ENCODE measurements at places on chromosomes 6 and 20.

- no peak for DNase-seq
These were observed 190.5 kb downstream of the NKAIN2 start for GRCh38 chr6:123994168-123994567.

DNA sequence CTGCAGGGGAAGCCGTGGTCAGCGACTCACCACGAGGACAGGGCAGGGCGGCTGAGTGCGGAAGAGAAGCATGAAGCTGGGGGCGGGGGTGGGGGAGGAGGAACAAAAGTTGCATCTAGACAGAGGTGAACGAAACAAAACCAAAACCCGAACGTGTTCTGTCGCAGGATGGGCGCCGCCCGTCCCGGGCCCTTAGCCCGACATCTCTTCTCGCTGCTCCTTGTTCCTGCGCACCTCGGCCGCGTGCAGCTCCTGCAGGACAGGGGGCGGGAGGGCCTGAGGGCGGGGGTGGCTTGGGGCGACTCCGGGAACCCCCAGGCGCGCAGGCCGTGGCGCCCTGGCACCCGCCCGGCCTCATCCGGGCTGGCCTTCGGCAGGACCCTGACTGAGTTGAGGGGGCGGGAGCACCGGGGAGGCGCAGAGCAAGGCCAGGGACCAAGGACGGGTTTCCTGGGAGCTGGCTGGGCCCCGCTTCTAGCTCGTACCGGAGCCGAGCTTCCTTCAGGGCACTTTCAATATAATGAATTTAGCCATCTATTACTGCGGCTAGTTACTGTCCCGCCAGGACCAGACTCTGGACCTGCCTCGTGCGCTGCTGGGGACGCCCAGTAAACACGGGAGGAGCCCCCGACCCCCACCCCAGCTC is 12.0 kb downstream of the STMN3 start:
- no peak for DNase-seq

DNA sequence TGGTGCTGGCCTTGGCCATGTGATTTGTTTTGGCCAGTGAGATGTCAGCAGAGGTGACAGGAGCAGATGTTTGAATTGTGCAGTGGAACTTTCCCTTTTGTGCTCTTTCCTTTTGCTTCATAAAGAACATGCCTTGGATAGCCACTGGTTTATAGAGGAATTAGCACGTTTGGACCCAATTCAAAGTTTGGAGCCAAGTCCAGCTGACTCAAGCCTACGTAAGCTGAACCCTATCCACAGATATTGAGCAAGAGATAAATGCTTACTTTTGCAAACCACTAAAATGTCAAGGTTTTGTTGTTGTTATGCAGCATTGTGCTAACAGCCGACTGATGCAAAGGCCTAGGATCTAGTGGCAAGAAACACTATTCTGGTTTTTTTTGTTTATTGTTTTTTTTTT is 230.9 kb upstream of the CITED2 start:
- DNase-seq, result no peak

GRCh38 chr6:46255528-46255927 is 84.7 kb upstream of the ENPP5 start:
- no peak for DNase-seq

DNA sequence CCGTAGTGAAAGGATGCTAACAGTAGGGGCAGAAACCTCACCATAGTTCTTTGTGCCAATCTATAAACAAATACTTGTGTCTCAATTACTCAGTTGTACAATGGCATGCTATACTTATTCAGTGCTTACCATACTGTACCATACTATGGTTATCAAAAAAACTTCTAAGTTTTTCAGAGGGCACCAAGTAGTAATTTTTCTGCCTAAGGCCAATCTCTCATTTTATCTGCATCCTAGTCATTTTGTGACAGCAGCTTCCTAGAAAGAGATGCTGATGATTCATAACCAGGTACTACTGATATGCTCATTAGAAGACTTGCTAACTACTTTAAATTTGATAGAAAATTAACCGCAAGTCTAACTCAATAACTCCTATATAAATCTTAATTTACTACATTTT is 42.9 kb downstream of the TMEM244 start:
- DNase-seq, result no peak

DNA sequence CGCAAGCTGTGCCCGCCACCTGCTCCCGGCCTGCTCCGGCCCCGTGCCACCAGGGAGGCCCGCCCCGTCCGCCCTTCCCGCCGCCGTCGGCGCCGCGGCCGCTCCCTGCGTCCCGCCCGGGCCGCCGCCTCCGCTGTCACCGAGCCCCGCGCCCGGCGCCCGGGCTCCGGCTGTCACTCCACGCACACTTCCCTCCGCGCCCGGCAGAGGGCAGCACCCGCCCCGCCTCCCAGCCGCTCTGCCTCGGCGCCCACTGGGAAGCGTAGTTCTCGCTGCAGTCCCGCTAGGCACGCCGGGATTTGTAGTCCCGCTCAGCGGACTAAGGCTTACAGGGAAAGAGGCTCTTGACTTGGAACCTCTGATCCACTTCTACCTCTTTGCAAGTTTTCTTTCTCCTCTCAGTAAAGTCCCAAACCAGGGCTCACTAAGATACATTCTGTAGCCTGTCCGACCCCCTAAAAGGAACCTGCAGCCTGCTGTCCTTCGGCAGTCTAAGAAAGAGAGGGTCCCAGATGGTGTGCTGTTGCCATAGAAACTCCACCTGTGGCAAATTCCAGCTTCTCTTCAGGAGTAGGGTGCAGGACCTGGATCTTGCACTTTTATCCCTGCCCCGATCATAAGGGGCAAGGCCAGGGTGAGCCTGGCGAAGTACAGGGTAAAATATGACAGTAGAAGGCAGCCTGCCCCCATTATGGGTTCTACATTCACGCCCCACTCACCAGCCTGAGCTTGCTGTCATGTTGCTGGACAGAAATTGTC is at the start of gene TFEB:
Gene TFEB, minus strand, starts transcription at position 182 of the 759 bp plus-strand sequence. CDS start 44,395 bp downstream, outside the sequence.
- DNase-seq, result peak; percentile 74

DNA sequence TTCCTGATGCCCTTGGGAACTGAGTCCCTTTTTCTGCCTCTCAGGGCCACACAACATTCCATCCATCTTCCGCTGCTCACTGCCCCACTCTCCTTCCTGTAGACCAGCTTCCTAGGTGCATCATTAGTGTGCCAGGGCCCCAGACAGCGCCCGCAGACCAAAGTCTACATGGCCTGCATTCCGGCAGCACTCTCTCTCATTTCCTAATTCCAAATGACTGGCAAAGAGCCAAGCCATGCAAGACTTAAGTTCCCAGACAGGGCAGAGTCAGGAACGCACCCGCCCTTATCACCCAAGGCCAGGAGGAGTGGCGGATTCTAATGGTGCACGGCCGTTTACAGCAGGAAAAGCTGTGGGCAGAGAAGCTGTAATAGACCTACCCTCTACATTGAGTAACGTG is 159.8 kb upstream of the ARID1B start:
- DNase-seq, result no peak

GRCh38 chr20:49534255-49534712 is 33.7 kb downstream of the PTGIS start:
- peak; percentile 37 for DNase-seq

DNA sequence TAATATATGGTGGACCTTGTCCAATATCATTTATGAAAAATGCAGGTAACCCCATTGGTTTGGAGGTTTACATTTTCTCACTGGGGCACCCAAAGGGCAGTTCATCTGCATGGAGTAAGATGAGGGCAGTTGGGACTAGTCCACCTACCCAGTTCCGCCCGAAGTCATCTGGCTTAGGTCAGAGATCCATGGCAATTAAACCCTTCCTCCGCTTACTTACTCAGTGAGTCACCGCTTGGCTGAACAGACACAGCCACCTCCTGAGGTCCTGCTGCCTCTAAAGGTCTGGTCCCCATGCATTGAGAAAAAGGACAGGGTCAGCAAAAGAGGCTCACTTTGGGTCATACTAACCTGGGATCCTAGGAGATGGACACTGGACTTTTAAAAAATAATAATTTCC is 102.9 kb upstream of the PRL start:
- DNase-seq, result no peak

DNA sequence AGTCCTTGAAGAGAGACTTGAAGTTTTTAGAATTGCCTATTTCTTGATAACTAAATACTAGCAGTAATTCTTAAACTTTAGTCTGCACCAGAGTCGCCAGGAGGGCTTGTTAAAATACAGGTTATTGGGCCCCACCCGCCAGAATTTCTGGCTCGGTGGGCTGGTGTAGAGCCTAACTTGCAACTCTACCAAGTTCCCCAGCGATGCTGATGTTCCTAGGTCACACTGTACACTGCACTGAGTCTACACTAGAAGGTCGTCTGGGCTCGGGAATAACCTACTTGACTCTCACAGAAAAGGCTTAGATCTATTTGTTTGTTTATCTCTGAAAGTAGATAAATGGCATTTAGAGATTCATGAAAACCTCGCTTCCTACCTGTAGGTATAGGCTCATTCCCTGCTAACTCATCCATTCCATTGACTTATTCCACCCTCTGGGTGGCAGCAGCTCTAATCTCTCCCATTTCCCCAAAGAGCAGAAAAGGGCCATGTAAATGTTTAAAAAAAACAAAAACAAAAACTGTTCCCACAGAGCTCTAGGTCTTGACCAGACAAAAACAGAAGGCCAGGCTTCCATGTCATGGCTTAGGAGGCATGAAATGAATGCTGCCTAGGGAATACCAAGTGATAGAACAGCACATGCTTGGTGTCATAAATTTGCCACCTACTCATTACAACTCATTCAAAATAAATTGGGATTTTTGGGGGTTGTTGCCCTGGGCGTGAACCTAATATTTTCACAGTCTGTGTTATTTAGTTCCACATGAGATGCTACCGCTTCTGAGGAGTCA is 292.1 kb downstream of the ADGB start:
- DNase-seq, result no peak

- no peak for DNase-seq
These were observed 73.1 kb downstream of the AGPAT4 start for GRCh38 chr6:161200610-161201370.

DNA sequence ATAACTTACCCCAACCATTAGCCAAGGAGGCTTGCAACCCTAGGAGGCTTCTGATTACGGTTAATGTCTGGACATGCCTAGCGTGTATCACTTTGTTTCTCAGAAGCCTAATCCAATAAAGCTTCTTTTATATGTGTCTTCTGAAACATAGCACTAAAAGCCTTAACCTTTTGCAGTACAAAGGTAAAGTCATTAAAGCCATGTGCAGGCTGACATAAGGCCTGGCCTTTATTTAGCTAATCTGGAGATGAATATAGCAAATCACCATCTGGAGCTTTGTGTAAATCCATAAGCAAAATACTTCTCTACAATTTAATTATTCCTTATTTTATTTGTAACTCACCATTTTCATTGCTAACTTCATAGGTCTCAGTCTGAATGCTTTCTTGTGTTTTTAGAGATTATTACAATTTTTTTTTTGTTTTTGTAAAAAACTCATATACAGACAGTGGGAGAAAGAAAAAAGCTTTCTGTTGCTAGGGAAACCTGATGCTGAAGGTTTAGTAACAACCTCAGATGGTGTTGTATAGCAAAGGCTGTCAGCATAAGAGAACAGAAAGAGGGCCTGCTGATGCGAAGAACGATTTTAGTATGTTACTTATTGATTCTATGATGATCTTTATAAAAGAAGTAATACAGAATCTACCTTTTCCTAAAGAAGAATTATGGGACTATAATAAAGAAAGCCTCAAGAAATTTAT is at the start of gene EYS:
Gene EYS, minus strand, starts transcription at position 101 of the 701 bp plus-strand sequence. CDS start 211,816 bp downstream, outside the sequence.
- peak; percentile 3 for DNase-seq

DNA sequence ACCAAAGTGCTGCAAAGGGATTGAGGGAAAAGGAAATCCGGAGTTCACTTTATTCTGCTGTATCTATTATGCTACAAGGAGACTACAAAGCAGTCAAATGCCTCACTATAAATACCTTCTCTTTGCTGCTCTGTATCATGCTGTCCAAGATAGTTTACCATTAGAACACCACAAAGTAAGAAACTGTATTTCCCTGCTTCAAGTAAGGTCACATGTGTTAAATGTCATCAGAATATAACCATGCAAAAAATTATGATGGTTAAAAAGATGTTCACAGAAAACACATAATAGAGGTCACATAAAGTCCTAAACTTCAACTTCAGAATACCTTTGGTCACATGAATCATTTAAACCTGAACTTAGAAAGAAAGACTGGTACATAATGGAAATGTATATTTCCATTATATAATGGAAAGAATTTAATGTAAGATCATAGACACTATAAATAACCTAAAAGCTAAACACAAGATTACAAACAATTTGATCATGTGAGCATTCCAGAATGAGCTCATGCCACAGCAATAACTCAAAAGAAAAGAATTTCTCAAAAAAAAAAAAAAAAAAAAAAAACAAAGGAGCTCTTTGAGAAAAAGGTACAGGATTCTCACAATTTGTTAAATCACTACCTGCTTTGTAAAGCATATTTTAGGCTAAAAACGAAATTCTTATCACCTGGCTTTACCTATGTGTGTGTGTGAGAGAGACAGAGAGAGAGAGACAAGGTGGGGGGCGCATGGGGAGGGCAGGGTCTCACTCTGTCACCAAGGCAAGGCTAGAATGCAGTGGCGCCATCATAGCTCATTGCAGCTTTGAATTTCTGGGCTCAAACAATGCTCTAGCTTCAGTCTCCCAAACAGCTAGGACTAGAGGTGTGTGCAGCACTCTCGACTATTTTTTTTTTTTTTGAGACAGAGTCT is 58.7 kb downstream of the KIF13A start:
- DNase-seq, result no peak

DNA sequence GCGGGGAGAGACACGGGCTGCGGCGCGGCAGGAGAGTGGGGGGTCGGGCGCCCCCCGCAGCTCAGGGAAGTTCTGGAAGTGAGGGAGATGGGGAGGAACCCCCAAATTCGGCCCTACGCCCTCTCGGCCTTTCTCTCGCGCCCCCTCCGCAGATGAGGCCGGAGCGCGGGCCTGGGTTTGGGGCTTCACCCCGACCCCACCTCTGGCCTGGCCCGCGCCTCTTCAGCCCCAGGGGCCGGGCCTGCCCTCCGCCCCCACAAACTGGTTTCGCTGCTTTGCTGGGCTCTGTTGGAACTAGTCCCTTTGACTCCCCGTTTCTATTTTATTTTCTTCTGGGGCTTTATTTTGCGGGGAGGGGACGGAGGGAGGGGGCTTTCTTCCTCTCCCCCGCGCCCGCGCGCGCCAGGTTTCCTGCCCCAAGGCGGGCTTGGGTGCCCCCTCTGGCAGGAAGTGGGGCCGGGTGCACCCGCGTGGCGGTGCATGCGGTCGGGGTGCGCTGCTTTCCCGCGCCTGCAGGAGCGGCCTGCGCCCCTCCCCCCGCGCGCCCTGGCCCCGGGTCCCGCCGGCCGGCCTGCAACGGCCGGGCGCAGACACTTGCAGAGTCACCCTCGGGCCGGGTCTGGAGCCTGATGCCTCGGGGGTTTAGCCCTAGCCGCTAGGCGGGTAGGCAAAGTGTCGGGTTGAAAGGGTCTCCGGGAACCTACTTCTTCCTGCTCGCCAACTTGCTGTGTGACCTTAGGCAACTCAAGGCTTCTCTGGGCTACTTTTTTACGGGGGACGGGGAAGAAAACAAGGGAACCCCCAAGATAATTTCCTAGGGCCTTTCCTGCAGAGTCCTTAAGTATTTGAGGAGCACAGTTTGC is 1.3 kb downstream of the HMGA1 start:
- DNase-seq, result peak; percentile 29

- DNase-seq, result no peak
These were observed 53.7 kb upstream of the TMX4 start for GRCh38 chr20:8073024-8073832.

DNA sequence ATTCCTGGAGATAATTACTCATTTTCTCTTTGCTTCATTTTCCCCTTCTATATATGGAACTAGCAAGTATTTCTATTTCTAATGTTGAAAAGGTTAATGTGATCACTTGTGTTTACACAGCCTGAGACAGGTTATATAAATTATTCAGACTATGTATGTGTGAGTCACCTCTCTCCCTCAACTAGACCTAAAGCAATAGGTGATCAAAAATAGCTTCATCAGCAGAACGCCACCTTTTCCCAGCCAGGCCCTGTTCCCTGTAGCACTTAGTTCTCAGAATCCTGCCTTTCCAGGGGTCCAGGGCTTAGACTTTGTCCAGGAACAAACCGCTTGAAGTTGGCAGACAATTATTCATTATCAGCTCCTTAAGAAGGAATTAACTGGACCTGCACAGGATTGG is 125.3 kb upstream of the EXOC2 start:
- no peak for DNase-seq
